ENCODE measurements at places on chromosomes 4 and X.

DNA sequence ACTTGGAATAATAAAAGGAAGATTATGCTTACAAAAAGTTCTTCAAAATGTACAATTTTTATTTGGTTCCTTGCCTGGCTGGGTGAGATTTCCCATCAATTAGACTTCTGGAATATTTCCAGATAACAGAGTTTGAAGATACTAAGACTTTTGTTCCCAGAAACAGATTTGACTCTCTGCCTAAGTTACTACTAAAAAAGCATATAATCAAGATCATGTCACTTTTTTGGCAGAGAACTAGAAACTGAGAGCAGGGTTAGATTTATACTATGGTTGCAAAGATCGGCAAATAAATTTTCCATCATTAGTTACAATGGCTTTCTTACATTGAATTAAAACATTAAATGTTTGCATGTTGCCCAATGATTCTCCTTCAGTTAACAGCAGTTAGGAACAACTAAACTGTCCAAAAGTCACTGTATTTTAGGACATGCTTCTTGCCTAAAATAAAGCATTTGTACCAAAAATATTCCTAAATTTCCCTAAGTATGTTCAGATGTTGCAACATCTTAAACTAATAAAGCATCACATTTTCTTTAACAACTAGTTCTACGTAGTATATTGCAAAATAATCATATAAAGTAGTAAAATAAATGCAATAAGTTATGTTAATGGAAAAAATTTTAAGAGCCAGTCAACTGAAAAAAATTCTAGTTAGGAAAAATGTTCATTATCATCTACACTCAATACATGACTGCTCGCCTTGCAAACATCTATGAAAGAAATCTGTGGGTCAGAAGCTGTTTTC, 73.0 kb downstream of the SEC24D start:
- DNase-seq: no peak

DNA sequence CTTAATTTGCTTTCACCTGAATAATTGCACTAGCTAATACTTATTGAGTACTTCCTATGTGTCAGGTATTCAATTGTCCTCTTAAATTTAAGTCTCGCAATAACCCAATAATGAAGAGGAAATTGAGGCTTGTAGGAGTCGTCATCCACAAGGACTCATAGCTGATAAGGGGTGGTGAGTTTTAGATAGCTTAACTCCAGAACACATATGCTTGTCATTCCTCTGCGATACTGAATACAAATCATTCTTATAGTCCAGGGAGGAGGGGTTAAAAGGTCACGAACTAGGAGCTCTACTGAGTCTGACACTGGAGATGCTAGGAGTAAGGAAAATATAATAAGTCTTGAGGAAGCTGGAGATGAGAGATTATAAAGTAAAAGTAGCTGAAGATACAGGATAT, 1.4 kb upstream of the PACRGL start:
- no peak for DNase-seq

GRCh38 chrX:118652717-118653116, 74.7 kb upstream of the IL13RA1 start:
- no peak for DNase-seq

- no peak for DNase-seq
These were observed 66.5 kb downstream of the AMOT start for GRCh38 chrX:112774142-112774541.

GRCh38 chrX:19003756-19004155, 19.8 kb upstream of the PHKA2 start:
- no peak for DNase-seq

GRCh38 chr4:5746829-5747737, 36.1 kb downstream of the EVC start:
- no peak for DNase-seq

- peak; percentile 2 for DNase-seq
These were observed 310.8 kb downstream of the AFF2 start for GRCh38 chrX:148811236-148811635.

Measured in urothelium cell line (cell line).